ENCODE measurements at places on chromosomes 7 and 10. TPM values are rescaled to one million over a fixed set of nuclear protein-coding genes. Genes with fewer than 3 reads are reported as not detected.

NT5C3A gene
- total RNA-seq: 53.5 TPM

TMEM270 gene
- total RNA-seq: not detected

ABCB8 gene
- total RNA-seq: 42.6 TPM

ZNF511 gene
- 43.4 TPM for total RNA-seq

UPK3B gene
- 0.68 TPM for total RNA-seq

ANXA8L1 gene
- total RNA-seq: not detected

ZNF365 gene
- total RNA-seq: not detected

CDC14C gene
- total RNA-seq: not detected

SLC26A5 gene
- not detected for total RNA-seq

EVX1 gene
- total RNA-seq: not detected
